ENCODE measurements at places on chromosomes 6 and 20.

DNA sequence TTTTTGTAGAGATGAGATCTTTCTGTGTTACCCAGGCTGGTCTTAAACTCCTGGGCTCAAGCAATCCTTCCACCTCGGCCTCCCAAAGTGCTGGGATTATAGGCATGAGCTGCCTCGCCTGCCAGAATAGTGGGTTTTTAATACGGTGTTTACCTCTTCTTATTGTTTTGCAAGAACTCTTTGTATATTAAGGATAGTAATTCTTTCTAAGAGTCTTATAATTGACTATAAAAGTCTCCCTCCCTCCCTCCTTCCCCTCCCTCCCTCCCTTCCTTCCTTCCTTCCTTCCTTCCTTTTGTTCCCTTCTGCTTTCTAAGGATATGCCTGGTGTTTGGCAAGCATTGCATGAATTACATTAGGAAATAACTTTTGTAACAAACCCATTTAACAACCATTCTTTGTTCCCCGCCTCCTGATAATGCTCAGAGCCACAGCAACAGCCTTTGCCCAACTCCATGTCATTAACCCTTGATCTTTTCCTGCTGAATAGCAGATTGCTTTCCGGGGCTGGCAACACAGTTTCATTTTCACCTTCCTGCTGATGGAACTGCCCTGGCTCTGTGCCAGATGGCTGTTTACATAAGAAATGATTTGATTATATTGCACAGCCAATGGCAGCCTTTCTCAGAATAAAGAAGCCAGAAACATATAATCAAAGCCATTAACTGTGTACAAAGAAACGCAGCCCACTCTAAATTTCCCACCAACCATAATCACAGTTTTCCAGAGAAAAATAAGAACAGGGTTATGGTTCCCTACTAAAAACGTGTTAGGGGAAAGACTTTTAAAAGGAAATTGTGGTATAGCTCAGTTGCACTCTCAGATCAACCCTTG, 143.7 kb upstream of the PTPN1 start:
- no peak for DNase-seq

DNA sequence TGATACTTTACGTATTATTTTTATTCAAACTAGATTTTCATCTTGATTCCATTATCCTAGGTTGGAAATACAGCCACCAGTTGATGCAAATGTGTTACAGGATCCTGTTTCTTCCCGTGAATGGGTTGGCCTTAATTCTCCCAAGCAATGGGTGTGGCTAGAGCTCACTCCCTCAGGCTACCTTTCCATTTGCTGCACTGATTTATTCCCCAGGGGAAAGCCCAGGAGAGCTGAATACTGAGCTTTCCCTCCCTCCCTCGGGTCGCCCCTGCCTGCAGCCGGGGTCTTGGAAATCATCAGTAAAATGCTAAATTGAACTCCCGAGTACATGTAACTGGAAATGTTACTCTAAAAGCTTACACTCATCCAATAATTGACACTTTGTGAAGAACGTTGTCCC, 9.9 kb downstream of the SMOC2 start:
- DNase-seq: no peak

DNA sequence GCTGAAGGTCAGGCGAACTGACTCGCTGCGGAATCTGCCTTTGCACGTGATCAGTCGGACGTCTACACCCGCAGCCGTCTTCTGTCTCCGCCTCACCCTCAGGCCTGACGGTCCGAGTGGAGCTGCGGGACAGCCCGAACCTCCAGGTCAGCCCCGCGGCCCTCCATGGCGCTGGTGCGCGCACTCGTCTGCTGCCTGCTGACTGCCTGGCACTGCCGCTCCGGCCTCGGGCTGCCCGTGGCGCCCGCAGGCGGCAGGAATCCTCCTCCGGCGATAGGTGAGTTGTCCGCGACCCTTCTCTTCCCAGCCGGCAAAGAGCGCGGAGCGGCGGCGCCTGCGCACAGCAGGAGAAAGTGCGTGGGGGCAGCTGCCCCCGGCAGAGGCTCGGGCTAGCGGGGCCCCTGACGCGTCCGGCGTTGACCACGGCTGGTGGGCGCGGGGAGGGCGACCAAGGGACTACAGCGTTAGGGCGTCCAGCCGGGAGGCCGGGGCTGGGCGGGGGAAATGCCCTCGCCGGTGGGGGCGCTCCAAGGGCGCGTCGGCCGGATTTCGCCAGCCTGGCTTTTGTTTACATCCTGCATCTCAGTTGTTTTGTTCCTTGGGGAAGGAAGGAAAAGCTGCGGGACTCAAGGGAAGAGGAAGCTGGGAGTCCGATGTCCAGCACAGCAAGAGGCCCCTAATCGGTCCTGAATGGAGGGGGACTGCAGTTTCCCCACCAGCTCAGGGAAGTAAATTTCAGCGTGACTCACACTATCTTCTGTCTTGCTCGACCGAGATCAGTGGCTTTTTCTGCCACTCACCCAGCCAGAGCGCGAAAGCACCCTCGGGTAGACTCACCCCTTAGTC, at the start of gene SMPDL3A:
Gene SMPDL3A (plus strand): TSS at position 77 of the 846 bp plus-strand sequence. CDS start 89 bp downstream, at position 166.
- peak; percentile 40 for DNase-seq

DNA sequence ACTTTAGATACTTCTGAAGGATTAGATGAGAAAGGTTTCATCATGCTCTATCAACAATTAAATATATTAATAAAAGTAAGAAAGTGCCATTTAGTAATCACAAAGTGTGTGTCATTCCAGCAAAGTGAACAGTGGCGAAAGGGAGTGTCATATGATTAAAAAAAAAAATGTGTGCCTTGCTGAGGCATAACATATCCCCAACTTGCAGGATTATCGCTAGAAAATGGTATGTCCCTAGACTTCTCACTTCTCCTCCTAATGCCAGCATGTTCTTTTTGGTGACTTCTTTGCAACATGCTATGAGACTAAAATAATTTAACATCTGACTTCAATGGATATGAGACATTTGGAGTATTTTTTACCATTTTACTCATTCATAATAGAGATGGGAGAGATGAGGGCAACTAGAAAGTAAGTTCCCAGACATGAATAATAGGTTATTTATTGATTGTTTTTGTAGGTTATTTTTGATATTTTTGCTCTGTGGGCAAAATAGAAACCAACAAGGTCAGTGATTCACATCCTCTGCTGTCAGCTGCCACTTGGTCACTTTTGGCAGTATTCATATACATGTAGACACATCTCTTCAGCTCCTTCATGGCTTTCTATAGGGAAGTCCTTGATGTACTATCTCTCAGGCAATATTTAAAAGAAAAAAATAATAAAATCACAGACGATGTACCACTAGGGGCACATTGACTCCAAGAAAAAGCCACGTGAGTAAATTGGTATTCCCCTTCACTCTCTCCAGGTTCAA, 370.1 kb downstream of the BMP2 start:
- no peak for DNase-seq

GRCh38 chr6:95423331-95423730, 154.0 kb upstream of the MANEA start:
- DNase-seq: no peak

- DNase-seq: no peak
Observed at GRCh38 chr6:157800420-157801237, 22.4 kb upstream of the SNX9 start.

DNA sequence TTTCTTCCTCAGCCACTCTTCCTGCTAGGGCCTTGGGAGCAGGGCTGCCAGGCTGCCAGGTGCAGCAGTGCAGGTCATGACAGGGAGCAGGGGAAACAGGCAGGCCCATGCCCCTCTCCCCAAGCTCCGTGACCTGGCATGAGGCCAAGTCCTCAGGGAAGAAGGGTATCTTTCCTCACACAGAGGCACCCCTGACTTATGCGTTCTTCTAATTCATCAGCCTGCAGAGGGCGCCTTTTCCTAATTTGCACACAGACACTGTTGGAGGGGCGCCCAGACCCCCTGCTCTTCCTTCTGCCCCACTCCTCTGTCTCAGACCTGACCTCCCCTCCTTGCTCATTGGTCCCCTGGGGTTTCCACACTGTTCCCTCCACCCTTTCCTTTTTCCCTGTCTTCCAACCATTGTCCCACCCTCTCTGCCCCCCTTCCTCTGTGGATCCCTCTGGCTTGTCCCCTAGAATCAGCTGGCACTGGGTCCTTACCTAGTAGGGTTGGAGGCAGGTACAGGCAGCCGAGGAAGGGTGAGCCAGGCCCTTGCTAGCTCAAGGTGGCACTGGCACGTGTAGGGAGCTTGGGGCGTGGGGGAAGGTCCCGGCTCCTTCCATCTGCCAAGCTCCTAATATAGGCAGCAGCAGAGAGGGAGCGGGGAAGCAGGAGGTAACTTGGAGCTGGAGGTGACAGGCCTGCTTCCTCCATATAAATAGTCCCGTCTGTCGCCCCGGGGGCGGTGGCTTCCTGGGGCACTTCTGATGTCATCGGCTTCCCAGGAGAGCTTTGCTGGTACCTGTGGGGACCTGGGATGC, 154.9 kb upstream of the MLN start:
- no peak for DNase-seq

DNA sequence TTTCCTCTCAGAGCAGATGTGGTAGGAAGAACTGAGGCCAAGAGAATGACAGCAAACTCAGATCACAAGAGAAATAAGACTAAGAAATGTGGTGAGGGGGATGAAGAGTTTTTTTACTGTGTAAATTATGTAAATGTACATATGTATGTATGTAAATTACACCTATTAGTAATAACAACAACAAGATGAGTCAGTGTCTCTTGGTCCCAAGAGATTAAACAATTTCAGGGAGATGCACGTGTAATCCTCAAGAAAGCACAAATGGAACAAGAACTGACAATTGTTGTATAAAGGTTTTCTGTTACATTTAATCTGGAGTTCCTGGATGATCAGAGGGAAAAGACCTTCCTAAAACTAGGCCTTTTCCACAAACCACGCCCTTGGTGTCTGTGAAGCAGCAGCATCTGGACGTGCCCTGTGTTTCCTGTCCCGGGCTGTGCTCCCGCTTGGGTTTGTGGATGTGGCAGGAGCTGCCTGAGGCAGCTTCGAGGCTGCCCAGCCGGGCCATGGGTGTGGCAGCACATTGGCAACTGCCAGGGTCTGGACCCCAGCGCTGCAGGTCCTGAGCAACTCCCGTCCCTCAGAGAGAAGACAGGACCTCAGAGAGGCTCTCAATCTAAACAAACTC, 994 bp downstream of the CLDN20 start:
- DNase-seq: no peak

GRCh38 chr6:81731814-81732213, 20.7 kb downstream of the TENT5A start:
- no peak for DNase-seq

GRCh38 chr6:10259671-10260070, 155.2 kb downstream of the TFAP2A start:
- no peak for DNase-seq

DNA sequence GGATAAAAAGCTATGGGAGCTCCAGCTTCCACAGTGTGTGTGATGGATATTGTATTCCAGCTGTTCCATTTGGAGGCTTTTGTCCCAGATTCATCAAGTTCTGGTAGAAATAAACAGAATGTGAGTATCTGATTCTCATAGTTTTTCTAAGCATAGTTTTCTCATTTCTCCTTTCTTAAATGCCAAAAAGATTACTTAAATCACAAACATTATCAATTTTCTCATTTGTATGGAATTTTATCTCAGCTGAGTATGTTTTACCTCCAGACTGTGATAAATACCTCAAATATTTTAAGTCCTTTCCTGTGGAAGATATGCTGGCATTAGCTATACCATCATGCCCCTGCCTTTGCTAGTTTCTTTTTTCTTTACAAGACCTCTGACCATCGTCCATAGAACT, 767.3 kb downstream of the TFAP2A start:
- no peak for DNase-seq

DNA sequence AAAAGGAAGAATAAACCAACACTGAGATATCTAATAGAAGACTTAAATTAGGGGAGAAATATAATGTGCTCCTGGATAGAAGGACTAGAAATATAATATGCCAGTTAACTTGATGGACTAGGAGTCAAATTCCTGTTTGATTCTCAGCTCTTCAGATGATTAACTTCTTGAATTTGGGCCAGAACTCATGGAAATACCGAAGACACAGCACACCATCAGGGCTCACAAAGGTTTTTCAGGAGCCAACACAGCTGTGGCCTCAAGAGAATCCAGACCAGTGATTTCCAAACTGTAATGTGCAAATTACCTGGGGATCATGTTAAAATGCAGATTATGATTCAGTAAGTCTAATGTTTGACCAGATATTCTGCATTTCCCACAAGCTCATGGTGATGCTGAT, 33.8 kb upstream of the LRRC1 start:
- DNase-seq: peak; percentile 4

- no peak for DNase-seq
Observed at GRCh38 chr6:3231247-3232016, 4.0 kb upstream of the TUBB2B start.

DNA sequence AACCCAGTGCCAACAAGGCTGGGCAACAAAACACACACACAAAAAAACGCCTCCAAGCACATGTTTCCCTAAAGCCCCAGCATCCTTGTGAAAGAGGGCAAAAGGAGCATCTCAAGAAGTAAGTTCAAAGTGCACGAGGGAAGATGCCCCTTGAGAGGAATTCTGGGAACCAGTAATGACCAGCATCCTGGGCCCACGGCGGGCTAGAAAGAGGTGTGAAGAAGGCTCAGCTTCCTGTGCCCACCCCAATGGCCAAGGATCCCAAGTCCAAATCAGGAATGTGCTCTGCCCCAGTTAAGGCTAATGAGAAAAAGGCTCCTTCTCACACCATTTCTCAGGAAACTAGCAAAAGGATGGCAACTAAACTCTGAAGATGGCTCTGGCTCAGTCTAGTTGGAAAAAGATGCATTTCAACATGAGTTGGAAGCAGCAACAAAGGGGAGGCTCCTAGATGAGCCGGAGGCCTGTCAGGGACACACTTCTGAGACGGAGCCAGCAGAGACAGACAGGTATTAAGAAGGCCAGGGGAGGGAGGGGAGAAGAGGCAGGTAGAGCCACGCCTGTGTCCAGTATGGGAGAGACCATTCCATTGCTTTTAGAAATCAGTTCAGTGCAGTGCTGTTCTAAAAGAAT, 3.2 kb downstream of the RIMS4 start:
- no peak for DNase-seq

GRCh38 chr6:133463790-133464189, 222.6 kb downstream of the EYA4 start:
- DNase-seq: no peak

GRCh38 chr6:35371494-35372262, 29.3 kb downstream of the PPARD start:
- DNase-seq: no peak

- DNase-seq: no peak
Observed at GRCh38 chr6:10894958-10895357, 8.1 kb downstream of the SYCP2L start.

DNA sequence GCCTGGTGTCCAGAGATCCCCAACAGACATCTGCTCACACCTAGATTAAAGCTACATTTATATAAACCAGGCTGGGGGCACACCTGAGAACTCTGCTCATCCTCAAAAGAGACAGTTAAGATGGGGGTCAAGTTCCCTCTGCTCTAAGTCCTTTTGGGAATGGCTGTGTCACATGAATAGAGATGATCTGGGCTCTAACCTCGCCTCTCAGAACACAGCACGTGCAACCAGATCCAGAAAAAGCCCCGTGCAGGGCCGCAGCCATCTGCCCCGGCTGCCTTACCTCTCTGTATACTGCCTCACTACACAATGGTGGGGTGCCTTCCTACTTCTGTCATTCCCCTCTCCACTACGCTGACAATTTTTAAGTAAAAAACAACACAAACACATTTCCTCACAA, 5.9 kb downstream of the MTCH1 start:
- DNase-seq: no peak

- DNase-seq: no peak
Observed at GRCh38 chr20:37575884-37576283, 48.2 kb upstream of the BLCAP start.

All from GM04504 (cell line).